ENCODE measurements at places on chromosomes 1 and 21.

DNA sequence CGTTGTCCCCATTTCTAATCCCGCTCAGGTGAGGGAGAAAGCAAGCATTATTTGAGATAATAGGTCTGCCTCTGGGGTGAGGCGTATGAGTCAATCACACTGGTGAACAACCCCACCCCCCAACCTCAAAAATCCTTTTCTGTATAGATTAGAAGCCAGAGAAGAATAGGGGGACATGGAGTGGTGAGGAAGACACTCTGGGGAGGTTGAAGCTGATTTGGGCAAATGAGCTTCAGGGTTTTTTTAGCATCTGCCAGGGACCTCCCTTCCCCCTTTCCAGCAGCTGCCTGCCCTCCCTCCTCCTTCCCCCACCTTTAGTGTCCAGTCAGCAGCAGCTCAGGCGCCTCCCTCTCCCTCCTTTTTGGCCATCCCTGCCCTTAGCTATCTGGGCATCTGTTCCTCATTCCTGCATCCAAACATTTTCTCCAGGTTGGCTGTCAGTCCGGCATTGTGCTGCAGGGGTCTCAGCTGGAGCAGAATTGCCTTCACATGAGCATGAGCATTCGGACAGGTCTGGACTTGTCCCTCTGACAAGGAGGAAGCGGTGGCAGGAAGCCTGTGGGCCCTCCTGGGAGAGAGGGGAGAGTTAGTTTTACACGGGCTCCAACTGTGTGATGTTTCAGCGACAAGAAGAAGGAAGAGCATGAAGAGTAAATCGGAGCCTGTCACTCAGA lies 30.8 kb upstream of the PTGFRN start:
- no peak for DNase-seq

DNA sequence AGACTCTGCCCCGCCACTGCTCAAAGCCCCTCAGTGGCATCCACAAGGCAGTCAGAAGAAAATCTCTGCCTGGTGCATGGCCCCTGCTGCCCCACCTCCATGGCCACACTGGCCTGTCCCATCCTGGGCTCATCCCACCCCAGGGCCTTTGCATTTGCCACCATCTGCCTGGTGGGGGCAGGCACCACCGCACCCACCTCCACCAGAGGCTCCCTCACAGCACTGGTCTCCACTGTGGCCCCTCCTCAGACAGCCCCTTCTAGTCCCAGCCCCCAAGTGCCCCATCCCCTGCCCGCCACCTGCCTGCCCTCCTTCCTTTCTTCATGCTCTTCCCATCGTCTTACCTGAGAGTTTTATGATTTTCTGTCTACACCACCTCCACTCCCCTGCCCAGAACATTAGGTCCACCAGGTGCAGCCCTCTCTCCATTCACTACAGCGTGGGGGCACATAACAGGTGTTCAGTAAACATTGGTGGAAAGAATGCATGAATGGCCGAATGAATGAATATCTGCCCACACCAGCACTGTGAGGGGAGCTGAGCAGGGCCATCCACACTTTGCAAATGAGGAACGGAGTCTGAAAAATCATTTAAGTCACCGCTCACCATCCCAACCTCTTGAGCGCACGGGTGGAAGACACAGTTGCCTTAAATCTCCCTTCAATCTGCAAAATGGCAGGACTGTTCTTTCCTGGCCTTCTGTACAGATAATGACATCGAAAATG lies 2.1 kb downstream of the PRDM15 start:
- DNase-seq, result no peak

DNA sequence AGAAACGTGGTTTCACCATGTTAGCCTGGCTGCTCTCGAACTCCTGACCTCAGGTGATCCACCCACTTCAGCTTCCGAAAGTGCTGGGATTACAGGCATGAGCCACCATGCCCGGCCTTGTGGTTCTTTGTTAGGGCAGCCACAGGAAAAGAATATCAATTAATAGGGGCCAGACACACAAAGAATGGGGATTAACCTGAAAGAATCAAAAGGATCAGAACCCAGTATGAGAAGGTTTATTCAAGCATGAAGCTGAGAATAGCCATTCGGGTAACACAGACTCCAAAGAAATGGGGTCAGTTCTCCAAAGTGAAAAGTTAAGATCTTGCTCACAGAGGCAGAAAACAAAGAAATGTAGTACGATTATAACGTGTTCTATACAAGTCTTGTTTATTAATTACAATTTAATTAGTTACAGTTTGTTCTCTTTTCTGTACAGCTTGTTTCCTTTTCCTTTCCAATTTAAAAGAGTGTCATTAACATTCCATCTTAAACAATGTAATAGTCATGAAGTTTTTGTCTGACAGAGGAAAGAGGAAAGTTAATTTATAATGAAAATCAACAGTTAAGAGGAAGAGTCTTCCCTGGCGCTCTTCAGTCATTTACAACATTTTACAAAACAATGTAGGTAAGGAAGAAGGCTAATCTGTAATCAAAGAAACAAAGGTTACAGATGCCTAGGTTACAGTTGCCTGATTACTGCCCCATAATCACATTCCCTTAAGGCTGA lies 51.3 kb upstream of the SLC45A1 start:
- DNase-seq, result no peak

- DNase-seq, result no peak
Measured at GRCh38 chr1:1129381-1129821, 13.5 kb upstream of the C1orf159 start.

DNA sequence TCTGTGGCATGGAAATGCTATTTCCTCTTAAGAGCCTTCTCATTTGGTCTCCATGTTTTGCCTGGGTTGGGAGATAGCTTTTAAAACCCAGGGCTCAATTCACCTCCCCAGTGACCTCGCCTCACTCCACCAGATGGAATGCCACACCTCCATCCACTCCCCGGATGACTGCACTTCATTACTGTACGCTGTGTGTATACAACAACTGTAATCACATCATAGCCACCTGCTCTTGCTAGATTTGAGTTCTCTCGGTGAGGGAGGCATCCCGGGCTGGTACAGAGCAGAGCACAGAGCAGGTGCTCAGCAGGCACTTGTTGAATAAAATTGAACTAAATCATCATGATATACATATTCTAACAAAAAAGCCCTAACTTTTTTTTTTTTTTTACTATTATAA lies 26.0 kb downstream of the SDE2 start:
- no peak for DNase-seq

DNA sequence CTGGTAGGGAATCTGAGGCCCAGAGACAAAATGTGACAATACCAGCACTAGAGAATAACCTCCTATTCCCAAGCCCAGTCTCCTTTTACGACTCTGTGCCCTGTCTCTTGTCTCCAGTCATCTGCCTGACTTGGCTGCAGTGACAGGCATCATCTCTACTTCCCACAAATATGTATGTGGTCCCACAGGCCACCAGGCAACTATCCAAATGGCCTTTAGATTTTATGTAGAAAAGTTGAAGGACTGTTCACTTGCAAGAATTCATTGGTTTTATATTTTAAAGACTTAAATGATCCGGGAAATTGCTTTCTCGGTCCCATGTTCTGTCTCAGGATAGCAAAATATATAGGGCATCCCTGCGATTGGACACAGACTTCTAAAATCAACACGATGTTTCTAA lies 11.6 kb downstream of the KRTAP24-1 start:
- no peak for DNase-seq

DNA sequence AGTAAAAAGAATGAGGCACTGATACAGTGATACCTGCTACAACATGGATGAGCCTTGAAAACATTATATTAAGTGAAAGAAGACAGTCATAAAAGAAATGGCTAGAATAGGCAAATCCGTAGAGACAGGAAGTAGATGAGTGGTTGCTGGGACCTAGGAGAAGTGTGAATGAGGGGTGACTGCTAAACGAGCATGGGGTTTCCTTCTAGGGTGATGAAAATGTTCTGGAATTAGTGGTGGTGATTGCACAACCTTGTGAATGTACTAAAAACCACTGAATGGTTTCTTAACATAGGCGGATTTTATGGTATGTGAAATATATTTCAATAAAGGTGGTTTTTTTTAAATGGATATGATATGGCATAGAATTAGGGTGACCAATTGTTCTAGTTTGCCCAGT lies 12.6 kb upstream of the SERINC2 start:
- no peak for DNase-seq

DNA sequence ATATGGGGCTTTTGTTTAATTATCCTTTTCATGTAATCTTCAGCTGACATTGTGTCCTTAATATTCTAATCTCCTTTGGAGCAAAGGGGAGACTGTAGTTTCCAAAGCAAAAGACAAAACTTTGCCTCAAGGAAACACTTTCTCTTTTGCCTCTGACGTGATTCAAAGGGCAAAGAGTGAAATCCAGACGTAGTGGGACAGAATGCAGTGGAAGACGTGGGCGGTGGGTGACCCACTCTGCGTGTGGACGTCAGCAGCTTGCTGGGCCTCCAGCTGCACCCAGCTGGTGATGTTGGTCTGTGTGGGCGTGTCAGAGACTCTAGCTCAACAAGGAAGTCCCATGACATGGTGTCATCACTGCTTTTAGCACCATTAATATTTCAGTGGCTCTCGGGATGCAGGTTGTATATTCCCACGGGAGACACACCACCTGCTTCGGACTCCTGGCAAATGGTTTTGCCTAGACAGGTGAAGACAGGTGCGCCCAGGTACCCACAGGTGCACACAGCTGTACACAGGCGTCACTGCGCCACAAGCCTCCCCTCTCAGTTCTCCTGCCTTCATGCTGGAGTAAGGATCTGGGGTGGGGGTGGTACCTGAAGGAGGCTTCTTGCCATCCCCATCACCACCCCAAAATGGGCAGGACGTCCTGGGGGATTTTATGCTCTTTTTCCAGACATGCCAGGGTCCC lies 292.1 kb upstream of the VAMP3 start:
- DNase-seq, result no peak

DNA sequence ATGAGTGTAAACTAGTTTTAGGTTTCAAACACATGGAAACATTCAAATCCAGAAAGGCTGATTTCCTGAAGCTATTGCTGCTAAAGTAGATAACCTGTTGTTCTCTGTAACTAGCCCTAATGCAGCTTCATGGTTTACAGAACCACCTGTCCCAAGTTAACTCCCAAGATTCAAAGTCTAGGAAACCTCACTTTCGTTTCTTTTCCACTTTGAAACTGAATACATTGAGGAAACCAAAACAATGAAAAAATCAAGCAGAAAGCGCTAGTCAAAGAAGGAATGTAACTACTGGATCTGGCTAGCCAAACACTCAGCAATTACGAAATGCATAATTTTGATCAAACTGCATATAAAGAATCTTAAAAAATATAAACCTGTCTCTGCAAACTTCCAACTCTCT lies 17.8 kb downstream of the SLC16A1 start:
- no peak for DNase-seq

- DNase-seq, result no peak
Measured at GRCh38 chr1:162006081-162006480, 17.6 kb downstream of the OLFML2B start.

DNA sequence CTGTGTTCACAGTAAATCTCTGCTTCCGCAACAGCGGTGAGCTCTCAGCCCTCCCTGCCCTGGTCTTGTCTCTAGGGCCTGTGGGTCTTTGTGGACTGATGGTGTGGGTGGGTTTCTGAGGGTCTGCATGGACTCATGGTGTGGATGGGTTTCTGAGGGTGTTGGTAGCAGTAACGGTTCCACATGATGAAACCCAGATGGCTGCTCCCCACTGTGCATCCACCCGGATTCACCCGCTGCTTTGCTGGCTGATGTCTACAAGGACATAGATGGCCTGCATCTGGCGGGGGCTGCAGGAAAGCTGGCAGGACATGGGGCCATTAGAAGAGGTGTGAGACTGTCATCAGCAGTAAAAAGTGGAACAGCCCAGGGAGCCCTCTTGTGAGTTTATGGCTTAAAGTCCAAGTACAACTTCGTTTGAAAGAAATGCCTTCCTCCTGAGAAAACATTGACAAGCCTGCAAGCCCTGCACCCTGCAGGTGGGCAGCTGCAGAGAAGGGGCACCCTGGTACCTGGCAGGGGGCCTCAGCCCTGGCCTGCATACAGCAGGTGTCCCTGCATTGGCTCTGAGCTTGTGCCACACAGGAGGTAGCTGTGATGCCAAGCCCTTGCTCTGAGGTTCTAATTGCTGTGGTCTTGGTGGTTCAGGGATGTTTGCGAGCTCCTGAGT lies 156.9 kb upstream of the COL6A1 start:
- no peak for DNase-seq

GRCh38 chr1:97565886-97566285 lies 354.9 kb downstream of the DPYD start:
- DNase-seq, result no peak

DNA sequence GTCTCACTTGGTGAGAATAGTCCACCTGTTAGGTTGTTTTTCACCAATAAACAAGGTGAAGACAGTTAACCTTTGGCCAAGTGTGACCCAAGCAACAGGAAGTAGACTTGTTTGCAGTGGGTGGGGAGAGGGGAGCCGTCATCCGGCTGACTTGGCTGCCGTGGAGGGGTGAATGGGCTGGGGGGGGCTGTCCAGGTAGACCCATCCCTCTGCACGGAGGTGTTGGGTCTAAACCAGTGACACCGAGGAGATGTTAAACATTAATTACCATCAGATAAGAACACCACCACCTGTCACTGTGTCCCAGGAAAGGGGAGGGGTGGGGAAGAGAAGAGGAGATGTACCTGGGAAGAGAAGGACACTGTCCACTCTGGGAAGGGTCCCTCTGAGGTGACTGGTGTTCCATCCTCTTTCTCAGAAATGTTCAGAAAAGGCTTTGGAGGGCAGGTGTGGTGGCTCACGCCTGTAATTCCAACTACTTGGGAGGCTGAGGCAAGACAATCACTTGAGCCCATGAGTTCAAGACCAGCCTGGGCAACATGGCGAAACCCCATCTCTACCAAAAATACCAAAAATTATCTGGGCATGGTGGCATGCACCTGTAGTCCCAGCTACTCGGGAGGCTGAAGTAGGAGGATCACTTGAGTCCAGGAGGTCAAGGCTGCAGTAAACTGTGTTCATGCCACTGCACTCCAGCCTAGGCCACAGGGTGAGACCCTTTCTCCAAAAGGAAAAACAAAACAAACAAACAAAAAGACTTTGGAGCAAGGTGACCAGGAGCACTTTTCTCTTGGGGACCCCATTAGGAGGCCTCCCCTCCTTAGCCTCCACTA lies 6.7 kb upstream of the MYOM3 start:
- no peak for DNase-seq

DNA sequence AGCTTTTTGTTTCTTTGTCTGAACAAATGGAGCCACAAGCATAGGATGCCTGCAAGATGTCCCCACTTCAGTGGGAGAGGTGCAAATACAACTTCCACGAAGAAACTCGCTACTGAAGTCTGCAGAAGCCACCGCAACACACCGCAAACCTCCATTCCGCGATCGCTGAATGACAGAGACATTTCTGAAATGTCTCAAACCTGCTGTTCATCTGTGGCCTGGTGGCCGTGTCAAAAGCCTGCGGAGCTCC lies 1.0 kb downstream of the TP53BP2 start:
- no peak for DNase-seq

- DNase-seq, result no peak
Measured at GRCh38 chr1:151822404-151822803, 9.2 kb downstream of the RORC start.
